ENCODE measurements at places on chromosomes 6 and 20.

GRCh38 chr20:38882600-38882999 lies 43.6 kb upstream of the FAM83D start:
- DNase-seq, result no peak

DNA sequence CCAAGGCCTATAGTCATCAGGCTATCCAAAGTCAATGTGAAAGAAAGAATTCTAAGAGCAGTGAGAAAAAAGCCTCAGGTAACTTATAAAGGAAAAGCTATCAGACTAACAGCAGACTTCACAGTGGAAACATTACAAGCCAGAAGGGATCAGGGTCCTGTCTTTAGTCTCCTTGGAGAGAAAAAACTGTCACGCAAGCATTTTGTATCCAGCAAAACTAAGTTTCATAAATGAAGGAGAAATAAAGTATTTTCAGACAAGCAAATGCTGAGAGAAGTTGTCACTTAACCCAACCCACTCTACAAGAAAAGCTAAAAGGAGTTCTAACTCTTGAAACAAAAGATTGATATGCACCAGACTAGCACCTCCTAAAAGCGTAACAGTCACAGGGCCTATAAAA lies 28.1 kb downstream of the CITED2 start:
- no peak for DNase-seq

DNA sequence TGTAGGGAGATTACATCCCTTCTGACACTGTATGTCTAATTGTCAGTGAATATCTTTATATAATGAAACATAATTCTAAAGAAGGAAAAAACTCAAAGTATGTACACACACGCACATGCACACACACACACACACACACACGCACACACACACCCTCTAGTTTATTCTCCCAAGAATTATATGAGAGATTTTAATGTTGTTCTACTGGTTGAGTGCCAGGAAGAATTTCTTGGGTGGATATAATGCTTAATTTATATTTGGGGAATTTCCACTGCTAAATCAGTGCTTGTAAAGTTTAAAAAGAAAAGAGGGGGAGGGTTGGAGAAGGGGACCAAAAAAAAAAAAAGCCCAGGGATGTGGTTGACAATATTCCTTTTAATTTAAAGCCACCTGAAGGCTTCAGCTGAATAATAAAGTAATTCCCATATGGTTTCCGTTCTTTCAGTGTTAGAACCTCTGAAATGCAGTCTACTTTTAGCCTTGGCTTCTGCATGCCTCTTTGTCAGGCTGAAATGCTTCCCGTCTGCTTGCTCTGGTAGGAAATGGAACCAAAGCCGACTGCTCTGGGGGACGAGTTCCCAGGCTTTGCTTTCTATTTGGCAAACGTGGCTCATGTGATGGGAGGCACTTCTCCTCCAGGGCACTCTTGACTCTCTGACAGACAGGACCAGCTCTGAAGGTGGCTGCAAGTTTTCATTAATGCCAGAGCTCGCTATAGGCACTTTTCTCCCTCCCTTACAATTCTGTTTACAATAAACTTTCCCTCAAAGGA lies 225.4 kb downstream of the PRL start:
- no peak for DNase-seq

DNA sequence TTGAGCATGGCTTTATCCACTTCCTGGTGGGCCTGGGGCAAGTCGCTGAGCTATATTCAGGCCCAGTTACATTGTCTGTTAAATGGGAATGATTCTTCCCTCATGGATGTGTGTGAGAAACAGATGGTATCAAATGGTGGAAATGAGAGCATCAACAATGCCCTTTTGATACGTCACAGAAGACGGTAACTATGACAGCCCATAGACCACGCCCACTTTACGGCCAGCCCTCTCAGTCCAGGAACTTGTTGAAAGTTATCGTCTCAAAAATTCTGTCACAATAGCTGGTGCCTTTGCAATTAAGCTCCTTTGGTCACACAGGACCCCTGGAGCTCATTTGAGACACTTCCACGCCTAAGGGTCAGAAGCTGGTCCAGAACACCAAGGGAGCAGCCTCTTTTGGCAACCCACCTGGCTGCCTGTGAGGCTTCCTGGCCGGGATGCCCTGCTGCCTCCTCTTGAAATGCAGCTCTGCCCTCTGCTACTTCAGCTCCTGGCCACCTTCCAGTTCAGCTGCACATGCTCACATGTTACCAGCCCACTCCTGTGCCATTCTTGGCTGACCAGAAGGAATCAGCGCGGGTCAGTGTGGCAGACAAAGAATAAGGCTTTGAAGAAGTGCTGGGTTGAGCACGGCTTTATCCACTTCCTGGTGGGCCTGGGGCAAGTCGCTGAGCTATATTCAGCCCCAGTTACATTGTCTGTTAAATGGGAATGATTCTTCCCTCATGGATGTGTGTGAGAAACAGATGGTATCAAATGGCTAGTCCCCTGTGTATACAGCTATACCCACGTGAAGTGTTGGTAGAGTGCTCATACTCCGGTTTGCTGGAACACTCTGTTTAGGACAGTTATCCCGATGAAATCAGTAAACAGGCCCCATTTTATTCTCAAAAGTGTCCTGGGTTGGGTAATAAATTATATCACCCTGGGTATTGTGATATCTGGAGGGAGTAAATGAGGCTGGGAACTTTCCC lies 199.2 kb upstream of the SUPT3H start:
- no peak for DNase-seq

DNA sequence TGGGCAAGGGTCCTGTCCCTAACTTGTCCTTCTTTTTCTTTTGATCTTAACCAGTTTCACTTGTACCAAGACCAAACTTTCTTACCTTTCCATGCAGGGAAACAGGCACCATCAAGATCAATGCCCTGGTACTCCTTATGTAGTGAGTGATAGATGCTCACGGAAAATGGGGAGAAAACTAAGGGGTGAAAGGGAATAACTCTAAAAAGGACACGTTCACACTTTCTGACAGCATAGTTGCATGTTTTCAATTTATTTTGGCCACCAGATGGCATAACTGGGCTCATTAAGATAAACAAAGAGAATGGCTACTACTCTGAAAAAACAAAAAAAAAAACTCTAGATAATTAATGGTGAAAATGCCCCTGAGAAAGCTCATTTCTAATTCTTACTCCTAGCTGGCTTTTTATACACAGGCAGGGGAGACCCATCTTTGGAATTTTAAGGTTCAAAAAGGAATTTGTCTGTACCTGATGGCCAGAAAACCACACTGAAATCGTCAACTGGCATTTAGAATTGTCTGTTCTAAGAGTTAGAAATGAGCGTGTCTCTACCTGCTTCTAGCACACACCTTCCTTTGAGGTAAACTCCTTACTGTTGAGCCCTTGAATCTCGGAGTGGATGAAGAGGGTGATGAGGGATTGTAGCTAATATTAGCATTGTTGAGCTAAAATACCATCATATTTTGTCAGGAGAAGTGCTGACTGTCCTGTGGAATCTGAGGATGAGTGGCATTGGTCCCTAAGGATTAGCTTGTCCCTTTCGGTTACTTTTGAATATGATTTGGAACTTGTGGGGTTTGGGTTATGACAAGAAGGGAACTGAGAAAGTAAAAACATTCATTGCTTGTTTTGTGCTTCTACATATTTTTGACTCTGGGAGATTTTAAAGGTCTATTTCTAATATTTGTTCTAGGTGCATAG lies 62.2 kb upstream of the DDR1 start:
- no peak for DNase-seq

DNA sequence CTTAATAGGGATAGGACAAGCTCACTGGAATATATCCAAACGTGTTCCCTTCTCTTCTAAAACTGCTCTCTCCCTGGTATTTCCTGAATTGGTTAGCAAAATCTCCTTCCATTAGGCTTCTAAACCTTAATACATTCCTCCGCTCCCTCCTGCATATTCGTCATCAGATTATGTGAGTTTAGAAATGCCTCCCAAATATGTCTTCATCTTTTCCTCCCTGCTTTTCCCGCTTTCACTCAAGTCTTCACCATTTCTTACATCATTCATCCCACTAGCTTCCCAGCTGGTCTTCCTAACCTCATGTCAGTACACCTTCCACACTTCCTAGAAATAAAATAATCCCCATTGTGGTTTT lies 26.9 kb downstream of the SLC22A16 start:
- no peak for DNase-seq

DNA sequence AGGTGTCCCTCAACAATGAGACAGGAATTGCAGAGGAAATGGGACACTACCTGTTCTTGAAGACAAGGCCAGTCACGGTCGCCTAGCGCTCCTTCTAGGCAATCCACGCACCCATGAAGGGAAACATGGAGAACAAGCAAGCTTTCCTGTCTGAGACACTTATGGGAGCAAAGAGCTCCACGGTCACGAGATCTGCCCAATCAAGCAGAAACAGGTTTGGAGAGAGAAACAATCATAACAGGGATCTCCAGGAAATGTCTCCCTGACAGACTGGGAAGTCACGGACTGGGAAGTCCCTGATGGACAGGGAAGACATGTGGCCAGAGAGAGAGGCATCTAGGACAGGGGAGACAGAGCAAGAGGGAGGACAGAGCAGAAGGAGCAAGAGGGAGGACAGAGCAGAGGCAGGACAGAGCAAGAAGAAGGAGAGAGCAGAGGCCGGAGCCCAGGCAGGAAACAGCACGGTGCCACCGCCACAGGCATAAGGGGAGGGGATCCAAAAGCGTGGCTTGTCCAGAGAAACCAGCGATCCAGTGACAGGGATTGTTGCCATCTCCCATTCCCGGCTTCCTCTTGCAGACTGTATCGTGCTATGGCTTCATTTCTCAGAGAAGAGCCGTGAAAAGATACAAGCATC lies 167.8 kb upstream of the ZNF337 start:
- no peak for DNase-seq

GRCh38 chr6:36130667-36131510 lies 576 bp downstream of the MAPK13 start:
- DNase-seq, result no peak

DNA sequence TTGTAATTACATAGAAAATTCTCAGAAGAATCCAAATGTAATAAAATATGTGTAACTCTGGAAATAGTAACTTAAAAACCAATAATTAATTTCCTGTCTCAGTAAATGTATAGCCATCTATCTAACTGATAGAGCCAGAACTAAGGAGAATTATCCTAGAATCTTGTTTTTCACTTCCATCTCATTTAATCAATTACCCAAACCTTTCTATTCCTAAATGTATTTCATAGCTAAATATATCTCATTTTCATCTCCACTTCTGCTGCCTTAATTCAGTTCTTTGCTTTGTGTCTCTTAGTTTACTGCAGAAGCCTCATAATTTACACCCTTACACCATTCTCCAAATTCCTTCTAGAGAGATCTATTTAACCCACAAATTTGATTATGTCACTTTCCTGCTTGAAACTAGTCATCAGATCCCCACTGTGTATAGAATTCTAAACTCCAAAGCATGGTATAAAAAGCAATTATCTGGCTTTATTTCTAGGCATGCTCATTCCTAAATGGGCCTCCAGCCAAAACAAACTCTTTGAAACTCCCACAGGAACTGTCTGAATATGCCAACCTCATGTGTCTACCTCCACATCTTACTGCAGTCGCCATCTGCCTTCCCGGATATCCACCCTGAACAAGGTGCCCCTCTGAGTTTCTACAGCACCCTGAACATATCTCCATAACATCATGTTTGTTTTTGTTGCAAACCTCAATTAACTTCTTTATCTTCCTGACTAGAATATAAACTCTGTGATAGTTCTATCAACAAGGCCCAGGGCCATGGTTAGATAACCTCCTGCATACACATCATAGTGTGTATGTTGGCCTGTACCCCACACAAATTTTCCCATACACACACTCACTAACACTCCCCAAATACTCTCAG lies 70.5 kb upstream of the ADTRP start:
- DNase-seq, result no peak

- no peak for DNase-seq
Observed at GRCh38 chr6:3336859-3337515, 78.2 kb downstream of the PSMG4 start.

GRCh38 chr20:62370115-62370806 lies 3.1 kb upstream of the LAMA5 start:
- no peak for DNase-seq

GRCh38 chr6:16305788-16306187 lies 67.4 kb downstream of the GMPR start:
- no peak for DNase-seq

DNA sequence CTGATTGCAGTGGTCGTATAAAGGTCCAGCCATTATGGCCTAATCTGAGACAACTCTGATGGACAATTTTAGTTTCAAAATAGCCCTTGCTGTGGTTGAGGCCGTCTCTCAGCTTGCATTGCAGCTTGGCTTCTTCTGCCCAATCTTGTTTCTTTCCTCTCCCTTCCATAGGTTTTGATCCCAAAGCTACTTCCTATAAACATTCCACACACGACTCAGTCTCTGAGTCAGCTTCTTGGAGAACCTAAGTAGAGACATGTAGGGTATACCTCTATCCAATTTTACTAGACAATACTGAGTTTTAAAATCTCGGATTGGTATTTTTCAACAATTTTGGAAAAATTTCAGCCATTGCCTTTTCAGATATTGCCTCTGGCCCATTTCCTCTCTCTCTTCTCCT lies 13.4 kb downstream of the IYD start:
- no peak for DNase-seq

DNA sequence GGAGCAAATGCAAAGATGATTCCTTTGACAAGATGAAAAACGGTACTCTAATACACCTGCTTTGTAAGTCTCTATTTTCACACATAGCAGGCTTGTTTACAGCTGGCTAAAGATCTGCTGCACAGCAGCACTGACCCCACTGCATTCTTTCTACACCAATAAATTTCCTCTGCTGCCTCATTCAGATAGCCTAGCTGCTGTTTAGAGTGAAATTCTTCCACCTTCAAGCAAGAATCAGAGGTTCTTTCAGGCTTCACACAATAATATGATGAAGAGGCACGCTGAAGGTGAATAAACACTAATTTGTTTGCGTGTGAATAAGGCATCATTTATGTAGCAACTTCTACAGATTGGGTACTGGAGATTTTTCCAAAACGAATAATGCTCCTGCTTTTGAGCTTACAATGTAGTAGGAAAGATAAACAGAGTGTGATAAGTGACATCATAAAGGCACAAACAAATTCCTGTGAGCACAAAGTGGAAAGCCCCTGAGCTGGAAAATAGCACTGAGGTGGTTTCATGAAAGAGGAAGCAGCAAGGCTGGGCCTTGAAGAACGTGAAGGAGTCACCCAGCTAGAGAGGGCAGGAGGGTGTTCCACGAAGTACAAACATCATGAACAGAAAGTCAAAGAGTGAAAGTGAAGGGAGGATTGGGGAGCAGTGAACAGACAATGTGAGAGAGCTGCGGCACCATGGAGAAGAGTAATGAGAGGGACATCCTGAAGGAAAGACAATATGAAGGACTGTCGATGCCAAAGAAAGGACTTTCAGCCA lies 543.4 kb downstream of the CD83 start:
- peak; percentile 29 for DNase-seq

DNA sequence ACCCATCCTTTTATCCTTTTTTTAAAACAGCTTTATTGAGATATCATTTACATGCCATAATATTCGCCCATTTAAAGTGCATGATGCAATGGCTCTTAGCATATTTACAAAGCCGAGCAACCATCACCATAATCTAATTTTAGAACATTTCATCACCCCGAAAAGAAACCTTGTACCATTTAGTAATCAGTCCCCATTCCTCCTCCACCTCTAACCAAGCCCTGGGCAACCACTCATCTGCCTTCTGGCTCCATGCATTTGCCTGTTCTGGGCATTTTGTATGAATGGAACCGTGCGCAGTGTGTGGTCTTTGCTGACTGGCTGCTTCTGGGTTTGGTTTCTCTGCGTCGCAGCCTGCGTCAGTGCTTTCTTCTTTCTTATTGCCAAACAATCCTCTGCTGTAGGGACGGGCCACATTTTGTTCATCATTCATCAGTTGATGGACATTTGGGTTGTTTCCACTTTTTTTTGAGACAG lies 10.2 kb upstream of the EEF1A2 start:
- no peak for DNase-seq

GRCh38 chr6:109166673-109167072 lies 71.4 kb downstream of the CEP57L1 start:
- no peak for DNase-seq

Measured in stimulated activated CD4-positive, alpha-beta T cell treated with anti-CD3 and anti-CD28 coated beads, Interleukin-12 subunit alpha, Interleukin-12 subunit beta, amount 100 ng/mL, for 48 hours (primary cell).